ENCODE measurements at places on chromosomes 5 and 9. TPM values are rescaled to one million over a fixed set of nuclear protein-coding genes. Genes with fewer than 3 reads are reported as not detected.

The ENG gene
- 538 TPM for total RNA-seq

The C6 gene
- total RNA-seq: 3.0 TPM

The SLC26A2 gene
- 14.0 TPM for total RNA-seq

The MCTP1 gene
- 103 TPM for total RNA-seq

GRCh38 chr5:159405611-159406031 lies 75.3 kb upstream of the IL12B start:
- no peaks in the 10 kb centered on the region for H3K36me3 ChIP-seq
- DNase-seq: no peak
- H3K4me3 ChIP-seq: no peak overlapping the region
- no peak overlapping the region for H3K27ac ChIP-seq

GRCh38 chr9:136111910-136112309 lies 6.8 kb downstream of the TMEM250 start:
- H3K27ac ChIP-seq: no peak overlapping the region
- no peak for DNase-seq
- H3K27me3 ChIP-seq: no peaks in the 10 kb centered on the region
- H3K4me1 ChIP-seq: no peaks in the 10 kb centered on the region
- no peak overlapping the region for H3K4me3 ChIP-seq

GRCh38 chr9:121452085-121452484 lies 47.6 kb downstream of the GGTA1 start:
- no peaks in the 10 kb centered on the region for H3K36me3 ChIP-seq
- H3K27ac ChIP-seq: no peak overlapping the region
- H3K4me3 ChIP-seq: no peak overlapping the region

- H3K27me3 ChIP-seq: no peaks in the 10 kb centered on the region
- H3K27ac ChIP-seq: peak within 1 kb of the TSS; percentile 32
- H3K4me3 ChIP-seq: peak within 1 kb of the TSS; percentile 98
- no peaks in the 10 kb centered on the region for H3K36me3 ChIP-seq
- peak; percentile 81 for DNase-seq
Measured at GRCh38 chr9:109779711-109780452, at the start of gene PALM2AKAP2. Gene PALM2AKAP2, plus strand, starts transcription at chr9:109780198. Its CDS starts 291 bp downstream, at chr9:109780489.

DNA sequence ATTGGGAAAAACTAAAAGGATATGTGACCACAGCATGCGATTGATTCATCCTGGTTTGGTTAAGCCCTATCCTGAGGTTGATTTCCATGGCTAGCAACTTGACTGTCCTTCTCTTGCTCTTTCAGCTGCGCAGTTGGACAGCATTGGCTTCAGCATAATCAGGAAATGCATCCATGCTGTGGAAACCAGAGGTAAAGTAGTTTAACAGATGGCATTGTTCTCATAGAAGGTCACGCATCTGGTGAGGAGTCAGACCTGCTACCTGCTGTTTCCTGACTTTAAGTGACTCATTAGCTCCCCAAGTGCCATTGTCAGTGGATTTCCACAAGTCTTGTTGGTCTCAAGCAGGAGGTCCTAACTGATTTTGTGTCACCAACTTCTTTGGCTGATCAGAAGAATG lies 266.9 kb downstream of the ARHGAP26 start:
- no peaks in the 10 kb centered on the region for H3K4me1 ChIP-seq
- H3K36me3 ChIP-seq: peaks cover 3% of the 10 kb centered on the region
- no peak overlapping the region for H3K27ac ChIP-seq

DNA sequence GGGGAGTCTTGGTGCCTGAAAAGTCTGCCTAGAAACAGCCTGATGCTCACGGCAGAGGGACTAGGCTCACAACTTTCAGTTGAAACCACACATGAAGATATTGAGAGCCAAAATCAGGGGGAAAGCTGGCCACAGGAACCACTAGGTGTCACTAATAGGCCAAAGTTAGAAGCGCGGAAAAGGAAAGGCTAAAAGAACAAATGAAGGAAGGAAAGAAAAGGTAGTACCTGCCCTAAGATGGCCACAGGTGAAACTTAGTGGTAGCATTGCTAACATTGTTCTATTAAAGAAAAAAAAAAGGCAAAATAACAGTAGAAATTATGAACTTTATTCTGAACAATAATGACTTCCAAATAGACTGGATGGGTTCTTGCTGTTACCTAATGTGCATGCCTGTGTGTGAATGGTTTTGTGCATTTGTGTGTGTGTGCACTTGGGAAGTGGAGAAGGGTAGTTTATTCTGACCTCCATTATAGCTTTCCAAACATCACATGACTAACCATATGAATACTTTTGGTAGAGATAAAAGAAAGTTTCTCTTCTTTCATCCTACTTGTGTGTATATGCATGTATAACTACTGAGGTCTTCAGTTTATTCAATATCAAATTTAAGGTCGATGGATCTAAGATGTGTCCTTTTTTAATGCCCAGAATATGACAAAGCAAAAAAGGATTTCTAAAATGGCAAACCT lies 2.1 kb upstream of the RFESD start:
- no peaks in the 10 kb centered on the region for H3K27me3 ChIP-seq
- DNase-seq: no peak
- no peak overlapping the region for H3K27ac ChIP-seq
- H3K36me3 ChIP-seq: no peaks in the 10 kb centered on the region
- no peak overlapping the region for H3K4me3 ChIP-seq
- H3K4me1 ChIP-seq: no peaks in the 10 kb centered on the region

GRCh38 chr5:118407958-118408357 lies 580.4 kb downstream of the DTWD2 start:
- peaks cover 3% of the 10 kb centered on the region for H3K4me1 ChIP-seq
- no peak overlapping the region for H3K4me3 ChIP-seq
- no peaks in the 10 kb centered on the region for H3K36me3 ChIP-seq
- H3K27ac ChIP-seq: no peak overlapping the region
- no peaks in the 10 kb centered on the region for H3K27me3 ChIP-seq
- DNase-seq: no peak

DNA sequence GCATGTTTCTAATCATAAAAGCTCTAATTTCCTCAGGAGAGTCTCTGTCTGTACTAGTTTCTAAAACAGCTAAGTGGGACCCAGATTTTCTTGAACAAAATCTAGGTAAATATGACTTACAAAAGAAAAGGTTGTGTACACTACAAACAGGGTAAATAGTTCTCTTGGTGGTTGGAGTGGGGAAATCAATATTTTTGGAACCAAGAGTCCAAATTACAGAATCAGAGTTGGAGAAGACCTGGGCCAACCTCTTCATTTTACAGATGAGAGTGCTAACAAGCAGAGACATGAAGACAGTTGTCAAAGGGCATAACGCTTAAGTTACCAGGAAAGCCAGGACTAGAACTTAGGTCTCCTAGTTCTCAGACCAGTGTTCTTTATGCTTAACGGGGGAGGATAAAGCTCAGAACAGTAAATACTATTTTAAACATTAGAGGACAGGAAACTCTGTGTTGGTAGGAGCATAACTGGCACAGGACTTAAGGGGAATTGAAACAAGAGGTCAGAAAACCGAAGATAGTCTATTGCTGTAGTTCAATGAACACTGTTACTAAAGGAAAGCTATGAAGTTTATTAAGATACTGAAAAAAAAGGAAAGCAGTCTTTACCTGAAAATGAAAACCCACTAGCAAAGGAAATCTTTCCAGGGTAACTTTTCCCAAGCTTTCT lies 9.3 kb upstream of the GOLGA1 start:
- DNase-seq: no peak
- no peak overlapping the region for H3K4me3 ChIP-seq
- no peak overlapping the region for H3K27ac ChIP-seq
- H3K27me3 ChIP-seq: no peaks in the 10 kb centered on the region
- no peaks in the 10 kb centered on the region for H3K36me3 ChIP-seq
- no peaks in the 10 kb centered on the region for H3K4me1 ChIP-seq

DNA sequence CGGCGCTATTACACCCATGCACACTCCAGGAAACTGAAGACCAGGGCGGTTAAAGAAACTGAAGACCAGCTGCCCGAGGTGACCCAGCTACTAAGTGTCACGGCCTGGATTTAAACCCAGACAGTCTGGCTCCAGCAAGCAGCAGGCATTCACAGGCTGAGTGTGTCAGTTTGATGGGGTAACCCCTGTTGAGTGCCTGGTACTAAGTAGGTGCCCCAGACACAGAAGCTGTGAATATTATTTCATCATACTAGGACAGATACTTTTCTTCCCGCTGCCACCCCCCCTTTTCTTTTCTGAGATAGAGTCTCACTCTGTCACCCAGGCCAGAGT lies 7.3 kb downstream of the ENG start:
- DNase-seq: peak; percentile 70
- no peaks in the 10 kb centered on the region for H3K27me3 ChIP-seq
- H3K36me3 ChIP-seq: no peaks in the 10 kb centered on the region
- peaks cover 5% of the 10 kb centered on the region for H3K4me1 ChIP-seq
- H3K27ac ChIP-seq: peak overlapping the region; percentile 96

GRCh38 chr5:39264528-39264927 lies 45.2 kb upstream of the FYB1 start:
- DNase-seq: no peak
- no peak overlapping the region for H3K4me3 ChIP-seq
- no peaks in the 10 kb centered on the region for H3K27me3 ChIP-seq
- no peak overlapping the region for H3K27ac ChIP-seq

DNA sequence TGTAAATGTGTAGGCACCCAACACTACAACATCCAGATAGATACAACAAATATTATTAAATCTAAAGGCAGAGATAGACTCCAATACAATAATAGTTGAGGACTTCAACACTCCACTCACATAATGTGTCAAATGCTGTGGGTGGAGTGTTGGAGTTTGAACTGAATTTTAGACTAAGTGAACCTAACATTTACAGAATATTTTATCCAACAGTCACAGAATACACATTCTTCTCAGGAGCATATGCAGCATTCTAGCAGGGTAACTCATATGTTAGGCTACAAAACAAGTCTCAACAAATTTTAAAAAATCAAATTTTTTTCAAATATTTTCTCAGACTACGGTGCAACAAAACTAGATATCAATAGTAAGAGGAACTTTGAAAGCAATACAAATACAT lies 648.7 kb upstream of the CDH18 start:
- H3K36me3 ChIP-seq: no peaks in the 10 kb centered on the region
- H3K27ac ChIP-seq: no peak overlapping the region
- H3K27me3 ChIP-seq: no peaks in the 10 kb centered on the region

DNA sequence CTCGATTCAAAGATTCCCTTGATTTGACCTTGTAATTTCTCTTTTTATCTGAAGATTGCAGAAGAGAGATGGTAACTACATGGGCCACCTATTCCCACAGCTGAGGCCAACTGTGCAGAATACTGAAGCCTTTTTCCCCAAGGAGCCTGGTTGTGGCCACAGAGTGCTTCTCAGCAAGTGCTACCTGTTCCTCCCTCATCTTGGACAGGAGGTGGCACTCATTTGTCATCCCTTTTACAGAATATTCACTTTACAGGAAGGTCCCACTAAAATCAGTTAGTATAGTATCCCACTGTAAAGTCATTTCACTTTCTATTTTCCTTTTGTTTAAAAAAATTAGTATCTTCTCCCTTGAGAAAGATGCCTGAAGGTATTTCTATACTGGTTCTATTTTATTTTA lies 346.4 kb downstream of the ARL15 start:
- no peak for DNase-seq
- no peaks in the 10 kb centered on the region for H3K27me3 ChIP-seq
- no peak overlapping the region for H3K4me3 ChIP-seq

GRCh38 chr9:71037521-71037920 lies 83.9 kb downstream of the TRPM3 start:
- H3K27ac ChIP-seq: no peak overlapping the region
- no peak overlapping the region for H3K4me3 ChIP-seq
- H3K4me1 ChIP-seq: no peaks in the 10 kb centered on the region
- no peaks in the 10 kb centered on the region for H3K27me3 ChIP-seq
- no peak for DNase-seq
- H3K36me3 ChIP-seq: no peaks in the 10 kb centered on the region

DNA sequence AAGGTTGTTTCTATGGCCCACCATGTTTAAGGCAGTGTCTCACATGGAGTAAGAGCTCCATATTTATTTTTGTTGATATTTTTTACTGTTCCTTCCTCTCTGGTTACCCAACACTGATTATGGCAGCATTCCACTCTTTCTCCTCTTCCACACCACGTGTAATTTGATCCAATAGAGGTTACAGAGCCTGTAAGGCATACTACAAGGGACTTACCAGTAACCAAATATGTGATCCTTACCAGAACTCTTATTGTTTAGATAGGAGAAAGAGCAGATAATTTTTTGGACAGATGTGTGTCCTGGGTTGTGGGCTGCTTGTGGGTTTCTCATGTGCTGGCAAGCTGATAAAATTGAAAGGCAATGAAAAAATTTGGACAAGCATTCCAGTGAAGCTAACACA lies 261.3 kb downstream of the TMEM167A start:
- H3K4me1 ChIP-seq: no peaks in the 10 kb centered on the region
- no peaks in the 10 kb centered on the region for H3K27me3 ChIP-seq
- no peak overlapping the region for H3K27ac ChIP-seq
- no peaks in the 10 kb centered on the region for H3K36me3 ChIP-seq

DNA sequence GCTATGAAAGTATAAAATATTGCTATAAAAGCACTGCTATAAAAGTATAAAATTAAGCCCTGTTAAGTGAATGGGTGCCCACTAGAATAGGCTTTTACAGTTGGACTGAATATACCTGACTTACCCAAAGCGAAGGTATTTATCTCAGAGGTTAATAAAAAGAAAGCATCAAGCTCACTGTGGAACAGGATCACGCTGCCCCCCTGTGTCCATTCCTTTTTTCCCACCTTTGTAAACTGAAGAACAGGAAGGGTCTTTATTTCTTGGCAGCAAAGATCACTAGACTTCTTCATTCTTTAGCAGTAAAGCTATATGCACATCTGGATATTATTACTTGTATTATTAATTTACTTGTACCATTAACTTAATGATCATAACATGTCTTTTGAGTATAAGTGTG lies 22.1 kb upstream of the PLPP6 start:
- no peaks in the 10 kb centered on the region for H3K27me3 ChIP-seq
- no peak for DNase-seq
- H3K36me3 ChIP-seq: no peaks in the 10 kb centered on the region
- no peaks in the 10 kb centered on the region for H3K4me1 ChIP-seq

GRCh38 chr5:83337453-83338035 lies 134.0 kb upstream of the VCAN start:
- H3K4me1 ChIP-seq: no peaks in the 10 kb centered on the region
- H3K36me3 ChIP-seq: no peaks in the 10 kb centered on the region
- H3K27ac ChIP-seq: no peak overlapping the region

DNA sequence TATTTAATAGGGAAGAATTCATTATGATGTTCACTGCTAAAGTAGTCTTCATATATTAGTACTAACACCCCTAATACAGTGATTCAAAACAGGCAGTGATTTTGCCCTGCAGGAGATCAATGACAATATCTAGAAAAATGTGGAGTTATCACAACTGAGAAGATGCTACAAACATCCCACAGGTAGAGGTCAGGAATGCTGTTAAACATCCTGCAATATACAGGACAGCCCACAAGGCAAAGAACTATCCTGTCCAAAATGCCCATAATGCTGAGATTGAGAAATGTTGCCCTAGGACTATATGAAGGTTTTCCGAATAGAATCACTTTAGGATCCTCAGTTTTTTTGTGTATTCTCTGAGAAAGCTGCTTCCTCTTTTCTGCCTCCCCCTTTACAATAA lies 15.3 kb downstream of the RORB start:
- no peaks in the 10 kb centered on the region for H3K27me3 ChIP-seq
- no peak overlapping the region for H3K27ac ChIP-seq
- H3K4me1 ChIP-seq: no peaks in the 10 kb centered on the region
- no peaks in the 10 kb centered on the region for H3K36me3 ChIP-seq

DNA sequence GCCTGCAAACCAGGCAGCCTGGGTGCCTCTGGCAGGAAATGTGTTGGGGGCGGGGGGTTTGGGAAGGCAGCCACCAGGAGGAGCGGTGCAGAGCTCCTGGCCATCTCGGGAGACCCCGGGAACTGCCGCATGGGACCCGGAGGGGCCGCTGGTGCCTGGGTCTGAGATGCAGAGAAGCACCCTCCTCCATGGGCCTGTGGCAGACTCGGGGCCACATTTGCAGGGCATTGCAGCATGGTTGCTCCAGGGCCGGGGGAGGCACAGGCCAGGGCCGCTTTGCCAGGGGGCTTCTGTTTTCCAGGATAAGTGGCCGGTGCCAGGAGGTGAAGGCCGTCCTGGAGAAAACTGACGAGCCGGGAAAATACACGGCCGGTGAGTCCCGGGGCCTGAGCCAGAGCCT lies 1.7 kb downstream of the LCN1 start:
- H3K27me3 ChIP-seq: no peaks in the 10 kb centered on the region
- DNase-seq: peak; percentile 59
- no peak overlapping the region for H3K27ac ChIP-seq

Data from aorta (tissue), 5 donors.